ENCODE measurements at places on chromosomes 16 and 17.

DNA sequence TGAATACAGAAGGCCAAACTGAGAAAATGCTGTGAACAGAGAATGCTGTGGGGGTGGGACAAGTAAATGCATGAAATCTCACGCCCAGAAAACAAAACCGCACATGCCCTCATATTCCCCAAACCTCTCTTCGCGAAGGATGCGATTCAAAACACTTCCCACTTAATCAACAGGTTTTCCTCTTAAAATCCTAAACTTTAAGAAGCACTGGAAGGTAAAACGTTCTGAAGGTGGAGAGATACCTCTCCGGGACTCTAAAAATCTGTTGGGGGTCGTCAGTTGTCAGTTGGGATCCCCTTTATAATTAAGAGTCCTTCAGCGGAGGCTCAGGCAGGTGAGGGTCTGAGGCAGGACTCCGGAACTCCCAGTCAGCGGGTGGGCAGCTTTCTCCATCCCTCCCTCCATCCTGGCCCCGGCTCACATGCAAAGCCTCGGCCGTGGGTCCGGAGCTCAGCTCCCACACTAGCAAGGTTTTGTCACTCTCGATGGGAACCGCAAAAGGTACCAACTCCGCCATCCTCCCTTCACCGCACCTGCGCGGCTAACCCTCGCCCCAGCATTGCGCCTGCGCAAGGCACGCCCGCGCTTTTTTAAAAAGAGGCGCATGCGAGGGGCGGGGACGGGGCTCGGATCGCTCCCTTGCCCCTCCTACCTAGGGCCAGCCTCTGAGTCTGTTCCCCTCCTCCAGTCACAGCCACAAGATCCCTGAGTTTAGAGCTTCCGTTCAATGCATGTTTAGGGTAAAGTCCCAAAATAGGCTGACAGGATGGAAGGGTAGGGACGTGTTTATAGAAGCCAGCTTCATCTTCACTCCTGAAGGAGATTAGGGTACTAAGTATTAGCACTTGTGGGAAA lies at the start of gene RDM1:
Gene RDM1 (minus strand): TSS at position 563 of the 855 bp plus-strand sequence. CDS start 46 bp downstream, at position 517.
- peak within 1 kb of the TSS; percentile 84 for H3K4me3 ChIP-seq
- peaks cover 25% of the 10 kb centered on the region for H3K4me1 ChIP-seq
- DNase-seq = peak; percentile 89
- H3K27ac ChIP-seq = peak within 1 kb of the TSS; percentile 84
- H3K27me3 ChIP-seq = peaks cover 5% of the 10 kb centered on the region

GRCh38 chr17:15651583-15652110 lies 32.1 kb upstream of the FBXW10B start:
- no peaks in the 10 kb centered on the region for H3K27me3 ChIP-seq
- H3K36me3 ChIP-seq = no peaks in the 10 kb centered on the region
- H3K4me1 ChIP-seq = peaks cover 30% of the 10 kb centered on the region
- DNase-seq = peak; percentile 36
- H3K4me3 ChIP-seq = peak overlapping the region; percentile 66

GRCh38 chr16:89476379-89476778 lies 14.0 kb downstream of the ANKRD11 start:
- H3K4me3 ChIP-seq = peak overlapping the region; percentile 7
- H3K27ac ChIP-seq = peak overlapping the region; percentile 39
- peaks cover 20% of the 10 kb centered on the region for H3K36me3 ChIP-seq
- peaks cover 74% of the 10 kb centered on the region for H3K4me1 ChIP-seq
- no peaks in the 10 kb centered on the region for H3K27me3 ChIP-seq

GRCh38 chr17:61368832-61369450 lies 30.7 kb upstream of the TBX2 start:
- no peak for DNase-seq
- no peaks in the 10 kb centered on the region for H3K4me1 ChIP-seq
- H3K27ac ChIP-seq = no peak overlapping the region
- H3K27me3 ChIP-seq = no peaks in the 10 kb centered on the region
- no peak overlapping the region for H3K4me3 ChIP-seq
- H3K36me3 ChIP-seq = no peaks in the 10 kb centered on the region

DNA sequence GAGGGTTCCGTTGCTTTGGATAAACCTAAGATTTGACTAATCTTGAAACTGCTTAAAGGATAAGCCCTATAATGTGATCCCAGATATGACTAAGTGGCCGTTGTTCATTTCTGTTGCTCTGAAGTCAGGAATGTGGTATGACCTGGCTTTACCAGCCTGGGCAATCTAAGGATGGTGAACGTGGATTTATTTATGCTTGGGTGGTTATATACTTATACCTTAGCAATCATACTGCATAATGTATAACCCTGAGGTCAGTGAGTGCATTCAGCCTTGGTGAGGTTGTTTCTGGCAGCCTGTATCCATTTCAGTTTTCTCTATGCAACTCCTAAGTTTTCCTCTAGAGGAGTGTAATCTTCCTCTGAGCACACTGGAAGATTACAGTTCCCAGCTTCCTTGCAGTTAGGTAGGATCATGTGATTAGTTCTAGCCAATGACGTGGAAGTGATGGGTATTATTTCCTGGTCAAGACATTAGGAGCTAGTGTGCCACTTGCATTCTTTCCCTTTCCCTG lies 41.9 kb downstream of the FTO start:
- H3K4me3 ChIP-seq = no peak overlapping the region
- DNase-seq = no peak
- peaks cover 9% of the 10 kb centered on the region for H3K36me3 ChIP-seq

- H3K4me1 ChIP-seq = peaks cover 51% of the 10 kb centered on the region
- H3K4me3 ChIP-seq = peak overlapping the region; percentile 42
- H3K36me3 ChIP-seq = peaks cover 76% of the 10 kb centered on the region
- peak overlapping the region; percentile 96 for H3K27ac ChIP-seq
- no peaks in the 10 kb centered on the region for H3K27me3 ChIP-seq
These were observed 5.8 kb downstream of the ITPRIPL2 start for GRCh38 chr16:19119564-19119963.

GRCh38 chr17:61054436-61054835 lies 345.2 kb upstream of the TBX2 start:
- no peak overlapping the region for H3K27ac ChIP-seq
- H3K4me3 ChIP-seq = no peak overlapping the region
- no peaks in the 10 kb centered on the region for H3K27me3 ChIP-seq
- peaks cover 9% of the 10 kb centered on the region for H3K4me1 ChIP-seq
- no peaks in the 10 kb centered on the region for H3K36me3 ChIP-seq
- no peak for DNase-seq

GRCh38 chr17:2780256-2780655 lies 16.0 kb upstream of the RAP1GAP2 start:
- H3K4me3 ChIP-seq = no peak overlapping the region
- DNase-seq = no peak
- H3K27me3 ChIP-seq = peaks cover 26% of the 10 kb centered on the region
- no peak overlapping the region for H3K27ac ChIP-seq
- no peaks in the 10 kb centered on the region for H3K36me3 ChIP-seq

All from activated T-helper 2 cell treated with anti-CD3 and anti-CD28 coated beads, Interferon-gamma antibody, Interleukin-2, Interleukin-4, amounts not matched to agents 10 μg/mL and 5 μg/mL and 100 μg/mL, durations not matched to agents 14 hours and 24 hours and 36 hours (primary cell).